Suppressor macrophage (primary cell): ENCODE measurements at places on chromosomes 7 and 10.

GRCh38 chr7:16187131-16187530 lies 234.2 kb downstream of the CRPPA start:
- DNase-seq = no peak

DNA sequence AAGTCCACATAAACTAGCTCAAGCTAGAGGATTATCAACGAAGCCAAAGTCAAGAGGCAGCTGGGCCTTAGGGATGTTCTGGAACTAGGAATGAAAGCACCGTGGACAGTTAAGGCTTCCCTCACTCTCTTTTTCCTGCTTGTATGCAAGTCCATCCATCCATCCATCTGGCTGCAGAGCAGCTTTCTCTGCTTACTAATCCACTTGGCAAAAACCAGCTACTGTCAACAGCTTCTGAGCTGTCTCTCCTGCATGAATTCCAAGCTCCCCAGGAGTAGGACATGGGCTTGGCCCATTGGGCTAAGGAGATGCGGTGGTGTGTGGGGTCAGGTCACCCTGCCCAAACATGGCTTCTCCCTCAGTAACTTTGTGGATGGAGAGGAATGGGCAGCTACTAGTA lies 66.2 kb downstream of the NAMPT start:
- no peak for DNase-seq

GRCh38 chr7:22992874-22993840 lies 20.8 kb downstream of the HYCC1 start:
- no peak for DNase-seq

DNA sequence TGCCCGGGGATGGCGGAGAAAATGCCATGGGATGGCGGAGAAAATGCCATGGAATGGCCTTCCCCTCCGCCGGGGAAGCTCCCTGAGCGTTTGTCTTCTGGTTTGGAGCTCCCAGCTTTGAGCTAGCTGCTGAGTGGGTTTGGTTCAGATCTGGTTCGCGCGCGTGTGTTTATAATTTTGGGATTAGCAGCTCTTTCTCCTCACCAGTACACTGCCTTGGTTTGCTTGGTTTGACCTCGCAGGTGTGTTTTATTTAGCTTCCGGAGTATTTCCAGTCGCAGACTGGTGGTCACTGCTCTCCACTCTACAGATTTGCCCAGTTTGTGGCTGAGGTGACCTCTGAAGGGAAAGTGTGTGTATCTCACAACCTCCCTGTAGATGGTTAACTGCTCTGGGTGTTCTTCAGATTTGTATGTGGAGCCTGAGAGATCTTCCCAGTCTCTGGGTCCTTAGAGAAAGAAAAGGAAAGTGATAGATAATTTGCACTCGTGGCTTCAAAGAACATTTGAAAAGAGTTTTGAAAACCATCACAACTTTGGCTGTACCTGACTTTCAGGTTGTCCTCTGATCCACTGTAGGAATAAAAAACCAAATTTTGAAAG lies 597 bp downstream of the ZNF277 start:
- DNase-seq = no peak

DNA sequence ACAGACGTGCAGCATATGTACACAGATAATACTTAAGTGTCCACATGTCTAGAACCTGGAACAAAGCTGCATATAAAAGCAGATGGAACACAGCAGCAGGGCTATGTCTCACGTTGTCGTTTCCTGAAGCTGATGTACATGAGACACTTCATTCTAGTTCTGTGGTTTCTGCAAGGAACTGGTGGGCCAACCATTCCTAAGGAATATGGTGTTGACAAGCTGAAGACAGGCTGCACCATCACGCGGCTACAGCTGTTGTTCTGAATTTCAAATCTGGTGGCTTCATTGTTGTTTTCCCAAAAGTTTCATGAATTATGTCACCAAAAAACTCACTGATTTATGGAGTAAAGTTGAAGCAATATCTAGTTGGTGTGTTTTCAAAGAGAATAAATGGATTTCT lies 33.7 kb downstream of the PRKAG2 start:
- DNase-seq = no peak

- DNase-seq = no peak
Measured at GRCh38 chr7:98116656-98117461, 10.2 kb downstream of the LMTK2 start.

GRCh38 chr7:93890041-93890463 lies 501 bp downstream of the TFPI2 start:
- DNase-seq = no peak

DNA sequence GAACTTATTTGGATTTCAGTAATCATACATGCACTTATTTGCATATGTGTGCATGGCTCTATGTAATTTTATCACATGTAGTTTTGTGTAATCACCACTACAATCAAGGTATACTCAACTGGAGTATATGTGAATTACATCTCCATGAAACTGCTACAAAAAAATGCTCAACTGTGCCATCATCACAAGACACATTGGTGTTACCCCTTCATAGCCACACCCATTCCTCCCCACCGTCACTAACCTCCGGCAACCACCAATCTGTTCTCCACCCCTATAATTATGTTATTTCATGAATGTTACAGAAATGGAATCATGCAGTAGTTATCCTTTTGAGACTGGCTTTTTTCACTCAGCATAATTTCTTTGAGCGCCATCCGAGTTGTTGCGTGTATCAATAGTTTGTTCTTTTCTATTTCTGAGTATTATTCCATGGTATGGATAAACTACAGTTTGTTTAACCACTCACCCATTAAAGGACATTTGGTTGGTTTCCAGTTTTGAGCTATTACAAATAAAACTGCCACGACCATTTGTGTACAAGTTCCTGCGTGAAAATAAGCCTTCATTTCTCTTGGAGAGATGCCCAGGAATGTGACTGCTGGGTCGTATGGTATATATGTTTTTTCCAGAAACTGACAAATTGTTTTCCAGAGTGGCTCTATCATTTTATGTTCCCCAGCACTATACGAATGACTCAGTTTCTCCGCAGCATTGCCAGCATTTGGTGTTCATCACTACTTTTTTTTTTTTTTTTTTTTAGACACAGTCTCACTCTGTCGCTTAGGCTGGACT lies 11.3 kb upstream of the SMO start:
- DNase-seq = no peak

- DNase-seq = peak; percentile 93
Measured at GRCh38 chr10:47047577-47048525, 136.6 kb downstream of the PTPN20 start.

DNA sequence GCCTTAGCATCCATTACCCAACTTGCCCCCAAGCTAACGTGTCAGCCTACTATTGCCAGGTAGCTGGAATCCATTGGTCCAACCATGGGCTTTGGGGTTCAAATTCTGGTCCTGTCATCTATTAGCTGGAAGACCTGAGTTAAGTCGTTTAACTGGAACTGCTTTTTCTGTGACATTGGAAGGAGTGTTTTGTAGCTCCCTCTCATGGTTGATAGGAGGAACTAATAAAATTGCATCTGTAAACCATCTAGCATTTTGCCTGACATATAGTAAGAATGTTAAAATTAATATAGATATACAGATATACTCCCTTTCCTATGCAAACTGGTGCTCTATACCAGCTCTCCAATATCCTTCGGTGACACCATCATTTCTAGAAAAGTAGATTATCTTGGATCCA lies 23.8 kb upstream of the SLF2 start:
- DNase-seq = no peak

GRCh38 chr10:101569622-101570427 lies 18.2 kb downstream of the POLL start:
- peak; percentile 93 for DNase-seq

DNA sequence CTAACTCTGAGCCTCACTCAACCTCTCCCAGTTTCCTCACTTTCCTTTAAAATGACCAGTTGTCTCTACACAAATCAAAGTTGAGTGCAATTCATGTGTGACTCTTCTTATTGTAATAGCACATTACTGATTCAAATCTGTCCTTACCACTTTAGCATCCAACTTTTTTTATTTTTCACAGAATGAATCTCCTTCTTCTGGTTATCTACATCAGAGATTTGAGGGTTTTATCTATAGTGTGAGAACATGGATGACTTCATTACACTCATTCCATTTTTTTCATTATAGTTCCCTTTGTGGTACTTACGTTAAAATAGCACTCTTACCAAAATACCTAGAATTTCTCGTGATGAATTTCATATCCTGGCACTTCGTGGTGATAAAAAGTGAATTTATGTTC lies 43.3 kb downstream of the RTKN2 start:
- no peak for DNase-seq

DNA sequence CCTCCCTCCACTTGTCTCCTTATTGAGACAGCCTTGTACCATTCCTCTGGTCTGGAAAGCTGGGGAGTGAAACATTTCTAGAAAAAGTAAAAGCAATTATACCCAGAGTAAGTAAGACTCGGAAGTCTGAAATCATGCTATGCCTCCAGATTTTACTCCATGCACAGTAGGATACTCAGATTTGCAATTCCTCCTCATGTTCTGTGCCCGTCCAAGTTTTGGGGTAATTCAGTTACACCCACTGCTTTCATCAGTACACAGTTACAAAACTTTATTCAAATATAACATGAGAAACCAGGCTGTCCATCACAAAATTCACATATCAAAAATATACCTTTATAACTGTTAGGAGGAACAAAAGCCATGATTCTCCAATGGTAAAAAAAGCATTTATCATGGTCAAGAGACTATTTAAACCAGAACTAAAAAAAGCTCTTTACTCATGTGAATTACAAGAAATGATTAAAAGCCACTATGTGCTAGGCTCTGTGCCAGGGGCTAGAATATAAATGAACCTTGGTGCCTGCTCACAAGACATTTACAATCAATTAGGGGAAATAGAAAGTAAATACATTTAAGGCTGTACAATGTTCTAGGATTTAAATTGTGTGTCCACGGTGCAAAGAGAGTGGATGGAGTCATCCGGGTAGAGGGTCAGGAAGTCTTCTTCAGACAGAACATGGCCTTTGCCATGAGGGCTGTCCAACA lies 320.2 kb downstream of the ELMO1 start:
- no peak for DNase-seq

DNA sequence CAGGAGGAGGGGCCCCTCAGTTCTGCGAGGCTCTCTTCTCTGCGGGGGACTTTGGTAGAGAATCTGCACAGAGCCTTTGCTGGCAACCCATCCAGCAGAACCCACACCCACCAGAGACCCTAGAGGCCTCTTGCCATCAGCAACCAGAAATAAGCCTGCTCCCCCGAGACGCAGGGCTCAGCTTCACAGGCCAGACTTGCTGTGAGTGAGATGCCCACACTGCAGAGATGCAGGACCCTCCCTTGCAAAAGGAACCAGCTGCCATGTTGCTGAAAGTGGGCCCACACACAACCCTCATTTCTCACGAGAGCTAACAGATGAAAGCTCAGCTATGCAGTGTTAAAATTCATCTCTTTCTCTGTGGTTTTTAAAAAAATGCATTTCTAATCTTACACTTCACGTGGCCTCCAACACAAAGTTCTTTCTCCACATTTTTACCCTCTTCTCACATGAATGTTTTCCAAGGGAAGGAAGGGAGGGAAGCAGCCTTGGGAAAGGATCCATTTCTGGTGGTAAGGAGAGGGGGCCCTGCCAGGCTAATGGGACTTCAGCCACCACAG lies 171.6 kb downstream of the CCDC3 start:
- no peak for DNase-seq

DNA sequence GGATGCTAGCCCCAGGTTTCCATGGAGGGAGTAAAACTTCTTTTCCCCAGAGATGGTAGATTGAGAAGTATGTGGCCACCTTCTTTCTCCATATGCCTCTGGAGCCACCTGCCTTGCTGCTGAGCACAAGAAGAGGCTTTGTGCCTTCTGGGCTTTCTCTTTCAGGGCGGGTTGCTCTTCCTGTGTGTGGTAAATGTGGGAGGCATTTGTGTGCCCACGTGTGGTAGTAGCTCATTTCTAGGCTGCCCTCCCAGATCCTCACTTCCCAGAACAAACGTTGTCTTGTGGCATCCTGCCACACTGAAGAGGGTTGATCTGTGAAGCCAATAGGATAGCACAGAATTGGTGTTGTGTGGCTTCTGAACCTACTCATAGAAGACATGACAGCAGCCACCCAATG lies 342.0 kb upstream of the PODXL start:
- DNase-seq = no peak

- no peak for DNase-seq
Measured at GRCh38 chr10:22611425-22612115, 102.8 kb downstream of the PIP4K2A start.

- DNase-seq = no peak
Measured at GRCh38 chr10:79059859-79060379, 8.8 kb upstream of the ZMIZ1 start.

- DNase-seq = no peak
Measured at GRCh38 chr7:65230231-65230630, 143.4 kb upstream of the ZNF92 start.

DNA sequence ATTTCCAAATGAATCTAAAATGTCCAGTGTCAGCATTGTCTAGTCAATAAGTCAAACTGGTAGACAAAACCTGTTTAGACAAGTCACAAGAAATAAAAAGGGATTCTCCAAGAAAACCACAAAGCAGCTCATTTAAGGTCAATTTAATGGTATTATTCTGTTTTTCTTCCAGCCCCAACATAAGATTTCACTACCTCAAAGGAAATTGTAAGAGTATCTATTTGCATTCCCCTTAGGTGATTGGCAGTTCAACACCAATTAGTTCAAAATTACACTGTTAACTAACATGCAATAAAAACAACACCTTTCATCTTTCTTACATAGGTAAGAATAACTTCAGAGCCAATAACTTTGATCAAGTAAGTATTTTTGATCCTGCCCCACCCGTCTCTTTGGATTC lies 106.3 kb downstream of the RNF32 start:
- no peak for DNase-seq

DNA sequence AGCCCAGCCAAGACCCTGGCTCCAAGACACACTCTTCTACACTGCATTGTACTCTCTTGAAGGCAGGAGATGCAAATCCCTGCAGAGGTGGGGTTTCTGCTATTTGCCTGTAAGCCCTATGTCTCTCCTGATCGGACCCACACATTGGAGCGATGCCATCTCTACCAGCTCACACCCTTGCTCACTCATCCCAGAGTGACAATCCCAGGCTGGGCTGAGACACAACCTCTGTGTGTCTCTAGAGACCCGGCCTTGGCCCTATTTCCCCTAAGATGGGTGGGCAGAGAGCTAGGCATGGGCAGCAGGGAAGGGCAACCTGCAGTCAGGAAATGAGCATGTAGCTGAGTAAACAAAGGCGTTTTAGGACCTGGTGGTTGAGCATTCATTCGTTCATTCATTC lies 25.6 kb downstream of the CCDC3 start:
- DNase-seq = no peak

DNA sequence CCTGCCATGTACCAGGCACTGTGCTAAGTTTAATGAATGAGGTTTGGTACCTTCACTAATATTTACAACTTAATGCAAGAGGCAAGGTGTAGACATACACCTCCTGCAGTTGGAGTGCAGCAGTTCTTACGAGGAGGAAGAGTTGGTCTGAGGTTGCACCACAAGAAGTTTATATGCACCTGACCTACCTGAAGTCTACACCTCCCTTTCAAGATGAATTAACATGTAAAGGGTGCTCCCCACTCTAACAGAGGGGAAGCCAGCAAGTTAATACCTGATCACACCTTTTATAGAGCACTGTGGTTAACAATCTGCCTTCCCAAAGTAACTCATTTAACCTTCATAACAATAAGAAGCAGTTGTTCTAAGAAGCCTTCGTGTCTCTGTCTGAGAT lies 120.0 kb downstream of the LYZL1 start:
- no peak for DNase-seq

GRCh38 chr10:130687566-130687965 lies 551.4 kb downstream of the GLRX3 start:
- DNase-seq = no peak
